ENCODE measurements at places on chromosomes 11 and 22.

GRCh38 chr11:66906061-66906733 lies 49.3 kb downstream of the LRFN4 start:
- DNase-seq: no peak

DNA sequence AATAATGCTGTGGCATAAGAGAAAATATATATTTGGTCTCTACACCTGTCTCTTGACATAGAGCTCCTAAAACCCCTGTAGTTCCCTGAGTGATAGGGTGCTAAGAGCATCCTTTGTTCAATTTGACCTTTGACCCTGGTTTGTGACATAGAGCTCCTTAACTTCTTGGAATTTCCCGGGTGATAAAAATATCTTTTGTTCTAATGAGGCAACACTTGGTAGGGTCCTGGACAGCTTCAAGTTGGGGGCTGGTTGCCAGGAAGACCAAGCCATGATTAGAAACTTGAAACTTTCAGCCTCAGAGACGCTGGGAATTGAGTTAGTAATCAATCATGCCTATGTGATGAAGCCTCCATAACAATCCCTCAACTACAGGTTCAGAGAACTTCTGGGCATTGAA lies 105.4 kb downstream of the CASP12 start:
- no peak for DNase-seq

DNA sequence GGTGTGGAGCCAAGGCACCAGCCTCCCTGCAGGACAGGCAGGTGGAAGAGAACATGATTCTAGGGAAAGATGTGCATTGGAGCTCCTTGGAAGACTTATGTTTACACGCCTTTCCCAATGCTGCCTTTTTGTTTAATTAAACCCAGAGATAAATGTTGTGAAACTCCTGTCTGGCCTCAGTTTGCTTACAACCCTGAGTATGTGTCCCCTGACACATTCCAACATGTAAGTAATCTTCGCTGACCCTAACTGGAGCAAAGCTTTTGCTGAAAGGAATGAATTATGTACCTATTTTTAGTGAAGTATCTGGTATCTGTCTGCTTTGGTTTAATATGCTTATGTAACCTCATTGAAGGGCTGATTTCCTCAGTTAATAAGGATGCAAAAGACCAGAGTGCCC lies 56.7 kb downstream of the APIP start:
- DNase-seq: no peak

GRCh38 chr11:131690776-131691175 lies 320.4 kb downstream of the NTM start:
- no peak for DNase-seq

- DNase-seq: no peak
These were observed 6.1 kb upstream of the ARAP1 start for GRCh38 chr11:72758304-72758689.

DNA sequence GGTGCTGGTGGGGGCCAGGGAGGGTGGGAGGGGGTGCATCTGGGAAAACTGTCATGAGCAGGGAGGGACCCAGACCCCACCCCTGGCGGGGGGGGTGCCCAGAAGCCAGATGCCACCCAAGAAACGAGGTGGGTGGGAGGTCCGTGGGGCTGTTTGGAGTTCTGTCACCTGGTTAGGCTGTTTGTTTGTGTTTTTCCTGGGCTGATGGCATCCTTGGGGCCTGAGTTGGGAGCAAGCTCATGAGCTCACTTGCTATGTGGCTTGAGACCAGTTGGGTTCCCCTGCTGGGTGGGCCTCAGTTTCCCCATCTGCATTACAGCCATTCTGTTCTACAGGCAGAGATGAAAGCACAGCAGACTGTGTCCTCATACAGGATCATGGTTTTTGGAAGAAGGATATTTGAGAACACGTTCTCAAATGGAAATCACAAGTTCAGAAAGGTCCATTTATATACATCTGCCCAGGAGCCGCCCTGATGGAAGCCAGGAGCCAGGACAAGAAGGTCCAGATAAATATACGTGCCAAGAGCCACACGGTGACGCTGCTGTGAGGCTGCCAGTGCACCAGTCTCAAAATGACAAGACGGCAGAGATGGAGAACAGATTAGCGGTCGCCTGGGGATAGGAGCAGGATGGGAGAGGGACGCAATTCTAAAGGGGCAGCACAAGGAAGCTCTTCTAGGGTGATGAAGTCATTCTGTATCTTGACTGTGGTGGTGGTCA lies 312.9 kb downstream of the MN1 start:
- DNase-seq: no peak

DNA sequence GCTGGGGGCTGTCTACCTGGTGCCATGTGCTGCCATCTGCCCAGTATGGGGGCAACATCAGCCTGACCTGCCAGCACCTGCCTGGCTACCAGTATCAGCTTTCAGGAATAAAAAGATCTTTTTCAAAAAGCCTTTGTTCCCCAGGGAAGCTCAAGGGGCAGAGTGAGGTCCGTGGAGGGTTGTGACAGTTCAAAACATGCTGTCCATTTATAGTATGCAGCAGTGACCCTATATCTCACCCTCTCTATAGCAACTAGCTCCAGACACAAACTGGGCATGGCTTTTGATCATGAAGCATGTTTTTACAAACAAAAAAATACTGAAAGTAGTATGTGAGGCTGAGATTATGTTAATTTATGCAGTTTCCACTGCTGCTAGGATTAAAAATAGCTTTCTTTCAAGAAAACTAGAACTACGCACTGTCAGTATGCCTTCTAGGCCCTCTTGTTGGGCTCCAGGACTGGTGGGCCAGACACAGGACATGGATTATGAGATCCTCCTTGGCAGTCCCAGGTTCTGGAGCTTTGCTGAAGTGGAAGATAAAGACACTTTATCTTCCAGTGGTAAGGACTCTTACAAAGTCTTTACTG lies 23.4 kb downstream of the NAV2 start:
- DNase-seq: no peak

DNA sequence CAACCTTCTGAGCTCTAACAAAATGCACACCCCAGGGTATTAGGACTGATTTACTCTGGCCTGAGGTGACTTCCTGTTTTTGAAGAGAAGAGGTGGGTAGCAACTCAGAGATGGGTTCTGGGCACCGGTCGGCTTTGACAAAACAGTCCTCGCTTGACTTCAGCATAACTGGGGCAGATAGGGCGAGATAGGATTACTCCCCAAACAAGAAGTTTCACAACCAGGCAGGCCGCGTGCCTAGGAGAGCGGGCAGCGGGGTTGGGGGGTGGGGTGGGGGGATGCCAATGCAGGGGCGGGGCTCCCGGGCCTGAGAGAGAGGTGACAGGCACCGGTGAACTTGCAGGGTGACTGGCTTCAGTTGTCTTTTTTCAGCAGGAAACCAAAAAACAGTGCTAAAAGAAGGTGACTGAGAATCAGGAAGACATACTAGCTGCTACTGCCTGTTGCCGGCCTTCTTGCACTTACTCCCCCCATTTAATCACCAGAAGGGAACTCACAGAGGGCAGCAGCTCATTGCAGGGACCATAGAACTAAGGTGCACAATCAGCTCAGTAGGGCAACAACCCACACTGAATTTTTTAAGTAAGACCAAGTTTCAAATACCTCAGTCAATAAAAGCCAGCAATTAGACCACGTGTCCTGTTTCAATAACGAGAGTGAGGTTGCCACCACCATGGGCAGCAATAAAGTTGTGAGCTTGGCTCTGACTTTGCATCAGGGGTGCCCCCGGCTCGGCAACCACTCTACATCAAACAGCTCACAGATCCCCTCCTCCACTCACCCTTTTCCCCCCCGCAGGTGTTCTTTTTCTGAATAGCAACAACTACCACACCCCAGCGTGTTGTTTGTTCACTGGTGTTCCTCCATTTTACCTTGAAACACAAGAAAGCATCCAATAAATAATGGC lies 37.2 kb upstream of the ETS1 start:
- peak; percentile 51 for DNase-seq

DNA sequence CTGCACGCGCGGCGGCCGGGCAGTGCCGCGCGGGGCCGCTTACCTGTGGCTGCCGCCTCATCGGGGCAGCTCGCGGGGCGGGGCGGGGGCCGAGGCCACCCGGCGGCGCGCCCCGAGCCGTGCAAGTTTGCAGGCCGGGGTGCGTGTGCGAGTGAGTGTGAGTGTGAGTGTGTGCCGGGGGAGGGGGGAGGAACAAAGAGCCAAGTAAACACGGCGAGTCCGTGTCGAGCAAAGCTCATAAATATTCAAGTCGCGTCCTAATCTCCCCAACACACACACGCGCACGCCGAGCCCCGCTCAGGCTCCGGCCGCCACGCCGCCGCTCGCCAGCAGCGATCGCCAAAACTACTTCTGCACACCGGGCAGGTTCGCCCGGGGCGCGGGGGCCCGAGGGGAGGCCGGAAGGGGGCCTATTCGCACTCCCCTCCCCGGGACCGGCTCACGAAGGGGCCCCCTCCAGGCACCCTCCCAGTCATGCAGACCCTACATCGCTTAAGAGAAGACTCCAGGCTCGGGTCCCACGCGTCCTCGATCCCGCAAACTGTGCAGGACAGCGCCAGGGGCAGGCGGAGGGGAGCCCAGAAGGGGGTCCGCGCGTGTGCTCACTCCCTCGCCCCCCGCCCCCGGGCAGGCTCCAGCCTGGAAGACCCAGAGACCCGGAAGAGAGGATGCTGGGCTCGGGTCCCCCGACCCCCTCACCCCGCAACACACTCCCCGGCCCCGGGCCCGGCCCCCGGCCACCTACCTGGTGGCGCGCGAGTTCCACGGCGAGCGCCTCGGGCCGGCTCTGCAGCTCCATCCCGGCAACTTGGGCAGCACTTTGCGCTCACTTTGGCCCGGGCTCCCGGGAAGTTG lies 827 bp downstream of the PHF21B start:
- no peak for DNase-seq

DNA sequence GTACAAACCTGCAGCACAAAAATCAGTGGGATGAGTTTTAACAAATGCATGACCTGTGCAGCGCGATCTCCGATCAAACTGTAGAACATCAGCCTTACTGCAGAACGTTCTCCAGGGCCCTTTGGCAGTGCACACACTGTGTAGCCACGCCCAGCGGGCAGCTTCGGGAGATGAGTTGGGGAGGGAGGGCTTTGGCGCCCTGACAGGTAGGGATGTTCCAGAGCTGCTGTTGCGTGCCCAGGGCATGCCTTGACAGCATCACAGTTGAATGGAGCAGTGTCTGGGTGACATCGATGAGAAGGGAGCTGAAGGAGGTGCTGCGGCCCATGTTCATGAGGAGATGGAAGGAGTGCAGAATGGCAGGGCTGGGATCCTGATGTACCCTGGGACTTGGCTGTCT lies 80.2 kb downstream of the TBC1D22A start:
- DNase-seq: peak; percentile 75

DNA sequence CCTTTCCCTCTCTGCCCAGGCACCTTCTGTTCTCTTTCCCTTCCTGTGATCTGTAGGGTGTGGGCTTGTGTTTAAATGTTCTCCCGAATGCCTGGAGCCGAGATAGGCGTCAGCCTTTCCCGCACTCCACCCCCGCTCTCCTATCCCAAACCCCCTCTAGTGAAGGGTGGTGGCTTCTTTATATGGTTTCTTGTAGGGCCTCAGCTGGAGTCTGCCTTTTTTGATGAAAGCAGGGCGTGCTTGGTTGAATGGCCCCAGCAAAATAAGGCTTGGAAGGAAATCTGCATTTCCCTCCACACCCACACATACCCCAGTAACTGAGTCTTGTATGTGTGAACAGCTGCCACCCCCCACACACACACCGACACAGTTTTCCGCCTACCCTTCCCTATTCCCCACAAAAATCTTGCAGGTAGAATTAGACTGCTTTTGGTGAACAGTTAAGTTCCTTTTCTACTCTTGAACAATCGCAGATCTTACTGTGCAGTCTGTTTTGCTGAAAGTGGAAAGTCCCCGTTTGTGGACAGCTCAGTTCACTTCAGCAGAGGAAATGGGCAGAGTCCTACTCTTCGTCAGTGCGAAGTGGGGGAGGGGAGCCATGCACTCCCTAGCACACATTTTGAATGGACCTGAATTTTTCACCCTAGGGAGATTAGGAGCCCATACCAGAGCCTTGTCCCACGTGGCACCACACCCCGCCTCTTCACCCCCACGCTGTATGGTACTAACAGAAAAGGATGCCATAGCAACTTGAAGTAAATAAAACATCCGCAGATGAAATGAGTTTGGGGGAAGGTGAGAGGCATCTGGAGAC lies 25.5 kb upstream of the GRK2 start:
- DNase-seq: peak; percentile 61

DNA sequence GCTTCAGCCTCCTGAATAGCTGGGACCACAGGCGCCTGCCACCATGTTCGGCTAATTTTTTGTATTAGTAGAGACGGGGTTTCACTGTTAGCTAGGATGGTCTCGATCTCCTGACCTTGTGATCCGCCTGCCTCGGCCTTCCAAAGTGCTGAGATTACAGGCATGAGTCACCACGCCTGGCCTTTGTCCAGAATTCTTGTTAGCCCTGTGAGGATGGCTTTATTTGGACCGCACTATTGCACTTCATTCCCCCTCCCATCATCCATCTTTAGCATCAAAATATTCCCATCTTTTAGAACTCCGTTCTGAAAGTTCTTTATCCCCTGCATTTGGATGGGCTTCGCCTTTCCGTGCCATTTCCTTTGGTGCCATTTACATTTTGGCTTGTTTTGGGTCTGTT lies 2.6 kb downstream of the SAMM50 start:
- no peak for DNase-seq

- DNase-seq: no peak
These were observed 3.1 kb downstream of the SHISAL1 start for GRCh38 chr22:44309647-44310046.

DNA sequence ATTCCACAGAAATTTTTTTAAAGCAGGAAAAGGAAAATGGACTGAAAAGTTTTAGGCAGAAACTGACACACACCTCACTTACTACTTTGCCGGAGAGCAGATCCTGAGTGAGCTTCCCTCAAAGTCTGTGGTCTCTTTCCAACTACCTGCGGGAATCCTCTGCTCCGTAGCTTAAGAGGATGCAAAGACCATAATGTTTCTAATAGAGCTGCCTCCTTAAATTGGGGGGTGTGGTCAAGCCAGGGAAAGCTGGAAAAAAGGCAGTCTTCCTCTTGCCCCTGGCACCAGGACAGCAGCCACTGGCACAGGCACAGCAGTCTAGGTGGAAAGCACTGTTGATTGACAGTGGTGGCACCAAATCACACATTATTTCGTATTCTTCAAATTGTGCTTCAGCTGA lies at the start of gene ETS1:
TSS of gene ETS1 (minus strand) at position 144 of the 400 bp plus-strand sequence. CDS start 14,428 bp downstream, outside the sequence.
- no peak for DNase-seq

DNA sequence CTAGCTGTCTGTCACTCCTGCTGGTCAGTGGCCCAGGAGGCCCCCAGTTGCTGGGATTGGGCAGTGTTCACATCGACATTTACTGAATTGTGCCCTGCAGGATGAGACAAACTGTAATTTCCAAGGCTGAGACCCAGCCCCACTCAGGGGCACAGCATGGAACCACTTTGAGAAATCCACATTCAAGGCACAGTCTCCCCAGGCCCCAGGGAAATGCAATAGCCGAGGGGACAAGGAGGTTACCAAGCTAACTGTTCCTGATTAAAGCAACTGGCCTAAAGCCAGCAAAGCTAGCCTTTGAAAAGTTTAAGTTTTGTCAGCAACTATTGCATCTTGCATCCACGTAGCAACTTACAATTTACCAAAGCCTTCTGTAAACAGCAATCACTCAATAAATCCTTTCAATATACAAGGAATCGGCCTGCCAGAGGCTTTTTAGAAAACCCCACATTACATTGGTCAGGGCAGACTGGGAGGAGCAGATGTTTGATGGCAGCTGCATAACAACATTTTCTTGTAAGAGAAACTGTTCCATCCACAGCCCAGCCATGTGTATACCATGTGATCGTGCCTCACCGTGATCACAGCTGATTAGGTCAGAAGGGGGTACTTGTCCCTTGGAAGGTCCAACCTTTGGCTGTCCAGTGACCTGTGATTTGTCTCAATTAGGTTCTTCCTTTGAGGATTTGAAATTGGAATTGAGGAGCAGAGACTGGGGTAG lies 103.9 kb downstream of the TENM4 start:
- no peak for DNase-seq

GRCh38 chr22:23251445-23252093 lies 71.3 kb downstream of the BCR start:
- no peak for DNase-seq

GRCh38 chr11:33542921-33543320 lies 157.7 kb downstream of the C11orf91 start:
- peak; percentile 8 for DNase-seq

All from prostate gland (tissue), 2 donors.